ENCODE measurements at places on chromosomes 11 and 22.

- no peak for DNase-seq
Observed at GRCh38 chr11:10930224-10930971, 72.5 kb upstream of the ZBED5 start.

DNA sequence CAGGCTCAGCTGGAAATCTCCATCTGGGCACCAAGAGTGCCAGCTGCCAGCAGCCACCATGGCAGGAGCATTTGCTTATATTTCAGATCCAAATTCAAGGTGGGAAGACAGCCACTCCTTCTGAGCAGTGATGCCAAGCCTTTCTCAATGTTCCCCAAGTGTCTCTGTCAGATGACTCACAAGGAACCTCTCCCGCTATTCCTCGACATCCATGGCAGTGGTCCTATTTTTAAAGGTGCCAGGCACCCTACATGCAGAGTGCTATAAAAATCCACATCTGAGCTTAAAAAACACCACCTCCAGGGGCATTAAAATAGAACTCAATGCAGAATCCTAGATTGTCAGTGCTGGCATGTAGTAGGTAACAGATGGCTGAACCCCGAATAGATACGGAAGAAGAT, 112.1 kb downstream of the SLC1A2 start:
- DNase-seq: no peak

GRCh38 chr11:96307776-96308140, 35.2 kb downstream of the MAML2 start:
- DNase-seq: no peak

DNA sequence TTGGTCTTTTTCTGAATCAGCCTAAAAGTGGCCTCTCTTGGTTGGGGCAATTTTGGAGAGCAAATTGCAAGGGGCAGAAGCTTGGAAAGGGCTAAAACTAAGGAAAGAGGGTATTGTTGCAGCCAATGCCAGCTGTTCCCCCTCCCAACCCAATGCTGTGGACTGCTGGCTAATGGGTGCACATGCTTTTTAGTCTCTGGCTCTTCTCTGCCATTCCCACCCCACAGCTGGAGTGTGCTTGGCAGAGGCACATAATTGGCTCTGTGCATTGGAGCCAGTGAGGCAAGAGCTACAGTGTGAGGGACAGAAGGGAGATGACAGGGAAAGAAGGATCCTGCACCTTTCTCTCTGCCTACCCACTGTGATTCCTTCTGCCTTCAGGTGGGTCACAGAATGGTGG, 140.0 kb downstream of the NECTIN1 start:
- no peak for DNase-seq

DNA sequence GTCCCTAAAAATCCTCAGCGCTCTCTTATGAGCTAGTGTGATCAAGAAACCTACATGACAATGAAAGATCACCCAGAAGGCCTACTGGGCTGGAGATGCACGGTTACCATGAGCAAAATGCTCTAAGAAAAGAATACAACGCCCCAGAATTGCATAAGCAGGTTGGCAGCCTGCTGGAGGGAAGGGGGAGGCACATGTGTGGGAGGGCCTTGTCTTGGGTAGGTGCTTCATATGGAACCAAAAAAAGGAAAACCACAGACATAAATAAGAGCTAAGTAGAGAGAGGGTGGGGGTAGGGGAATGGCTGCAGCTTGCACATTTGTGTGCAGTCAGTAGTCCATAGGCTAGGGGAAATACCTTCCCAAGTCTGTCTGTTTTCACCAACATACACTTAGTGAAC, 2.8 kb downstream of the SIAE start:
- DNase-seq: no peak

- peak; percentile 52 for DNase-seq
Observed at GRCh38 chr11:44632466-44633123, 67.1 kb downstream of the CD82 start.

DNA sequence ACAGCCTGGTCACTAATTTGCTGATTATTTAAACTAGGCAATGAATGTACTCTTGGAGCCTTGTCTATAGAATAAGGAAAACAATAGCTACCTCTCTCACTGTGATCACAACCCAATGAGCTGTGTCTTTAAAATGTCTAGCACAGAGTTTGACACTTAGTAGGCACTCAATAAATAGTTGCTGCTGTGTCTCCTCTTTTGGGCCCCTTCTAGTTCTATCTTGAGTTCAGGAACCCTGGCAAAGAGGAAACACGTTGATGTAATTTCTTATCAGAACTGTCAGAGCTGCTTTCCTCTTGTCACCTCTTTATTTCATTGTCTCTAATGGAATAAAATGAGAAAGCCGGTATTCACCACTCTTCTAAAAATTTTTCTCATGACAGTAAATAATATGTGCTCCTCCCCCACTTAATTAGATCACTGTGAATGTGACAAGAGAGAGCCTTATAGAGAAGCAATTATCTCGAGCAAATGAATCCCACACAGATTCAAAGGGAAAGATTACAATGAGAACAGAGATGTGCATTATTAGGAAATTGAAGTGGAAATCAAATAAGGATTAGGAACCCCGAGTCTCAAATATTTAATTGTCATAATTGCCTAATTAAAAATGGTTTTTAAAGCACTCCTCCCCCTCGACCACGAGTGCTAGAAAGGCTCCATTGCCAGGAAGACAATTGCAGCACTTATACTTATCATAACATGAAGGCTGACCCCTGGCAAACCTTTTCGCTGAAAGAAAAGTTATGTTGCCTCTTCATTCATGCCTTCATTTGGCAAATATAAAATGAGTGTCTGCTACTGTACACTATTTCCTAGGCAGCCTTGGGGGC, 175.0 kb upstream of the BDNF start:
- DNase-seq: no peak

GRCh38 chr11:95556342-95557163, 233.0 kb downstream of the FAM76B start:
- no peak for DNase-seq

DNA sequence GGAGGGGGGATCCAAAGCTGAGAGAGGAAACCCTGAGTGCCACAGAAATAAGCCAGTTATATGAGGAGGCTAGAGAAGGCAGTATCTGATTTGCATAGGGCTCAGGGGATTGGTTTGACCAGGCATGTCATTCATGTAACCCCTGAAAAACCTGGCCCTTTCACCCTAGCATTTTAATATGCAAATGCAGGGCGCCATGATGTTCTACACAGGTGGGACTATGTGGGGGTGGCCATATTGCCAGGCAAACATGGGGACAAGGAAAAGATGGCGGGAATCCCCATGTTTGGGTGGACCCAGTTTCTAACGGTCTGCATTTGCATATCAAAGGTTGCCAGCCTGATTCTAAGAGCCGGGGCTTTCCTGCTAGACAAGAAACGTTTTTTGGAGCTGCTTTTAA, 27.2 kb downstream of the CSF2RB start:
- no peak for DNase-seq

GRCh38 chr11:116510166-116510565, 262.6 kb downstream of the BUD13 start:
- no peak for DNase-seq

- DNase-seq: no peak
Observed at GRCh38 chr11:99918761-99919160, 768.3 kb upstream of the ARHGAP42 start.

- DNase-seq: no peak
Observed at GRCh38 chr22:38518620-38519019, 12.5 kb upstream of the DDX17 start.

- no peak for DNase-seq
Observed at GRCh38 chr11:131756479-131757110, 386.2 kb downstream of the NTM start.

DNA sequence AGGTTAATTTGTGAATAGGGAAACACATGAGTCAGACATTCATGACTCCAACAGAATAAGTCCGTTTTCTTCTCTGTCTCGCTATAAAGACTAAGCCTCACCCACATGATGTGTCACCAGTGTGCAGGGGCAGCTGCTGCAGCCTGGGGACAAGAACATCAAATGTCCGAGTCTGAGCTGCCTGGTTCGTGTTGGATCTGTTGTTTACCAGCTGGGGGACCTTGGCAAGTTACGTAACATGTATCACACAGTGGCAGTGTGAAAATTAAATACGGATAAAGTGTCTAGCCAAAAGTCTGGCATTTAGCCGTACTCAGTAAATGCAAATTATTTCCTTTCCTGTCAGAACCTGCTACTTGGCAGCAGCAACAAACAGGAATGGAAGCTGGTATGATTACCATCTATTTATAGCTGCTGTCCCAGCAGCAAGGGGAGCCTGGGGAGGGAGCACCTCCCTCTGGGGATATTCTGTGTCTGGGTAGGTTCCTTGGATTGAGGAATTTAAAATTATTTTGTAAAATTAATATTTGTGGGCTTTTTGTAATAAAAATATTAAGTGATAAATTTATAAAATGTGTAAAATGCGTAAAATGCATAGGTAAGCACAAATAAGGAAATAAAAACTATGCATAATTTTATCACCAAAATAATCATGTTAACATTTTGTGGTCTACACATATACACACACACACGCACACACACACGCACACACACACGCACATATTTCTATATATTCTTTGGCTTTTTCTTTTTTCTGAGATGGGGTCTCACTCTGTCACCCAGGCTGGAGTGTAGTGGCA, 1.3 kb upstream of the CLDN25 start:
- peak; percentile 53 for DNase-seq

GRCh38 chr11:10797531-10797930, 11.2 kb downstream of the EIF4G2 start:
- DNase-seq: no peak

GRCh38 chr11:26571861-26572654, at the start of gene MUC15:
Gene MUC15, minus strand, starts transcription at chr11:26572263. Its CDS starts 5,169 bp downstream, at chr11:26567094.
- no peak for DNase-seq

GRCh38 chr22:45834241-45834640, 142.7 kb downstream of the WNT7B start:
- no peak for DNase-seq

DNA sequence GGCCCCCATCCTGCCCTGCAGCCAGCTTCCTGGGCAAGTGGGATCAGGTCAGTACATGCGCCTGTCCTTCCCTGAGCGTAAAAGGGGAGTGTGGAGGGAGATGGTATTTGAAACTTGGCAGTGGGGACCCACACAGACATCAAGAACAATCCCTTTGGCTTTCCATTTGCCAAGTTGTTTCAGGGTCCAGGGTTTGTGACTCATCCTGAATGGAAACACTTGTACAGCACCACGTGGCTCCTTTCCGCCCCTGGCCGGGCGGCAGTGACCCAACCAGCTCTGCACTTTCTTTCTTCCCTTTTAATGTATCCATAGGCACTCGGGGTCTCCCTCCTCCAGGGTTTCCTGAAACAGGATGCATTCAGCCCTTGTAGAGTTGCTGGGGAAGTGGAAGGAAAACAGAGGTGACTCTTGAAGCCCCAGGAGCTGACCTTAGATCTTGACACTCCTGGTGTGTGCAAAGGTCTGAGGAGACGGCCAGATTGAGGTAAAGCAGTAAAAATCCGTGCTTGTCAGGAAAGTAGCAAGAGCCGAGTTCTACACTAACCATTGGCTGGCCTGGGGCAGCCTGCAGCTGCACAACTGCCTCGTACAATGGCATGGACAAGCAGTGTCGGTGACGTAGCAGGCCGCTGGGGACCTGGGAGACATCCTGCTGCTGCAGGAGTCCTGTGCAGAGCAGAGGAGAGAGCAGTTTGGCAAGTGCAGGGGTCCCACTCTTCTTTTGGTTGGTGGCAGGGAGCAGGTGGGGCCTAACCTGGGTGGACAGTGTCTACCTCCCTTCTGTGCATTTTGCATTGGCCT, 189.8 kb downstream of the SNX19 start:
- DNase-seq: no peak

DNA sequence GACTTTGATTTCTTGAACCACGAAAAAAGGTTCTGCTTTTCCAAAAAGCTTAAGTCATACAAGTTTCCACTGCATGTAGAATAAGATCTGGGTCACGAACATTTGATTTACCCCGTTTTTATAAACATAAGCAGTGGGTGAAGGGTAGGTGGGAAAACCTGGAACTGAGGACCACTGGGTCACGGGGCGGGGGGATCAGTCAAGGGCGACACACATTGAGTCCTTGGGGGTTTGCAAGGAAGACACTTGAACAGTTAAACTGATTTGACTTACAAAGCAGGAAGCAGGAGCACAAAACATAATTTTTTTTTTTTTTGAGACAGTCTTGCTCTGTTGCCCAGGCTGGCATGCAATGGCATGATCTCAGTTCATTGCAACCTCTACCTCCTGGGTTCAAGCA, 10.9 kb downstream of the FADS3 start:
- no peak for DNase-seq

DNA sequence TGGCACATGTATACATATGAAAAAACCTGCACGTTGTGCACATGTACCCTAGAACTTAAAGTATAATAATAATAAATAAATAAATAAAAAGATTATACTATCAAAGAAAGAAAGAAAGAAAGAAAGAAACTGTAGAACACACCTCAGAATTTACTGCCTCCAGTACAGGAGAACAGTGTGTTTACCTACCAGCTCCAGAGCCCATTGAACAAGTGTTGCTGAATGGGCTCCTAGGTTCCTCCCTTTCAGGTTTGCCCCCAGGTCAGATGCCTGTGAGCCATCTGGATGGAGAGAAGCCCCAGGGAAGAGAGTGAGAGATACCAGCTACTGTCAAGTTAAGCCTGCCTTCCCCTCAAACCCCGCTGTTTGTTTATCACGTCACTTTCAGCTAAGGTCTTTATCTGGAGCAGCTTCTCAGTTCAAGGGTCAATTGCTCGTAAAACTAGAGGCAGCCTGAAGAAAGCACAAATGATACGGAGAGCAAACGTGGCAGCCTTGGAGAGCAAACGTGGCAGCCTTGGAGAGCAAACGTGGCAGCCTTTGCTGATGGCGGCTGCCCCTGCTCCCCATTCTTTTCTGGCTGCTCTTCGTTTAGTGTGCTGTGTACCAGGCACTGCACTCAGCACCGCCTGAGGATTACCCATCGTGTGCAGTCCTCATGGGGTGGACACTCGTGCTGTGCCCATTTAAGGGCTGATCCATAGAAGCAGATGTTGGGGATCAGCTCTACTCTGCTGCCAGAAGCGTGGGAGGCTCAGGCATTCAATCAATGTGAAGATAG, 111.7 kb downstream of the ADAMTS15 start:
- DNase-seq: no peak

DNA sequence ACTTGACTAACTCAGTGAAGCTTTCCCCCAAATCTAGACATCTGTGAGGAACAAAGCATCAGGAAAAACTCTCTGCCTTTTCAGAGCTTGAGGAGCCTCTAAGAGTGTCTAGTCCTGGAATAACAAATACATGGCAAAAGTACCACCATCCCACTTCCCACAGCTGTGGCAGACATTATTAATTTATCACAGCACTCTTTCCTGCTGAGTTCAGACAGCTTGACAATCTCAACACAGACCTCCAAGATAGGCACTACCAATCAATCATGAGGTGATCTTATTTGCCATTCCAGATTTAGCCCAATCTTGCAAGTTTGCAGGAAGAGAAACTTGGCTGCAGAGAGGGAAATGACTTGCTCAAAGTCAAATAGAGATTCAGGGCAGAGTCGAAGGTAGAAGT, 202.8 kb downstream of the MN1 start:
- DNase-seq: no peak

Data from hypothalamus (tissue), 51 donors.